Putamen (tissue), 1 donor: ENCODE measurements at places on chromosomes 4 and X.

DNA sequence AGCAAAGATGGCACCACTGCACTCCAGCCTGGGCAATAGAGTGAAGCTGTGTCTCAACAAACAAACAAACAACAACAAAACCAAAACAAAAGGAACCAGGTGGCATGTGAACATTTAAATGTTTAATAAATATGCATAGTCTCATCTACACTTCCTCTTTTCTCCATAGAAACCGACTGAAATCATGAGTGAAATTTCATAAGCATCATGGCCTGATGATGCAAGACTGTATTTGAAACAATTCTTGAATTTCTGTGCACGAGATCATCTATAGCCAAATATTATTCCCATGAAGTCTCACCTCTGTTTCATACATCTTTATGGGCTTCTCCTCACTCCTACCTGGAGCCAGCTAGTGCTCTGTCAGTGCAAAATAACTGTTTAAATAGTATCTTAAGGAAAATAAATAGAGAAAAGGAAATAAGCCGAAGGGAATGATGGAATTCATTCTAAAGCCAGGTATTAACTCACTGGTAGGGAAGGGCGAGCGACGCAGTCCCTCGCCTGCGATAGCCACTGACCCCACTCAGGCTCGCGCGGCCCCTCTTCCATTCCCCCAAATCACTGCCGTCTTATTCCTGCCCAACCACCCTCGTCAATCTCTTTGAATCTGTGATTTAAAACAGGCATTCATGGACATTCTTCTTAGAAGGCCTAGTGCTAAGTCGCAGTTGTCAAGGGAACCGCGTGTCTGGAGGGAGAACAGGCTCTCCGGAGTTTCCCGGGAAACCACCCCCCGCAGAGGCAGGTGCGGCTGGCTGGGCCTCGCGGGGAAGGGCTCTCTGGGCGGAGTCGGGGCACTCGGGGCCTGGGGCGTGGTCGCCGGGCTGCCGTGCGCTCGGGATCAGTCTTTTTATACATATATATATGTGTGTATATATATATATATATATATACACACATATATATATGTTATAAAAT, 52.4 kb upstream of the TRIM2 start:
- DNase-seq = no peak

- DNase-seq = no peak
Measured at GRCh38 chr4:113548303-113548702, 213.2 kb downstream of the CAMK2D start.

DNA sequence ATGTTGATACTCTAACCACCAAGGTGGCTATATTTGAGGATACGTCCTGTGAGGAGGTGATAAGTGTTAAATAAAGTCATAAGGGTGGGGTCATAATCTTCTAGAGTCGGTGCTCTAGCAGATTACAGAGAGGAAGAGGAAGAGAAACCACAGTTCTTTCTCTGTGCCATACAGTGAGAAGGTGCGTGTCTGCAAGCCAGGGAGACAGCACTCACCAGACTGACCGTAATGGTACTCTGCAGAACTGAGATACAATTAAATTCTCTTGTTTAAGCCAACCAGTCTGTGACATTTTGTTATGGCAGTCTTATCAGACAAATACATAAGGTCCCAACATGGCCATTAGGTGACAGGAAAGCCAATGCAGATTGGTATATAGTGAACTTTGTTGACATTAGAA, 480.9 kb upstream of the IGFBP7 start:
- DNase-seq = no peak

DNA sequence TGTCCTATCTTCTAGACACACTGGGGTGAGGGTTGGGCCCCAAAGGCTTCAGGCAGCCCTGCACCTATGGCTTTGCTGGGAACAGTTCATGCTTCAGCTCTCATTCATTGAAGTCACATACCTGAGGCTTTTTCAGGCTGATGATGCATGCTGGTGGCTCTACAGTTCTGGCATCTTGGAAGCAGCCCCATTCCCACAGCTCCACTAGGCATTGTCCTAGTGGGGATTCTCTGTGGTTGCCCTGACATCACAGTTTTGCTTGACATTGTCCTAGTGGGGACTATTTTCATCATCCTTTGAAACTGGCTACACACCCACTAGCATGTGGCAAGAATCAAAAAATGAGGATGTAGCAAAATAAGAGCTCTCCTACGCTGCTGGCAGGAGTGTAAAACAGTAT, 37.7 kb upstream of the C4orf17 start:
- DNase-seq = no peak

- DNase-seq = no peak
Measured at GRCh38 chrX:48834383-48834709, 1.1 kb downstream of the PCSK1N start.

DNA sequence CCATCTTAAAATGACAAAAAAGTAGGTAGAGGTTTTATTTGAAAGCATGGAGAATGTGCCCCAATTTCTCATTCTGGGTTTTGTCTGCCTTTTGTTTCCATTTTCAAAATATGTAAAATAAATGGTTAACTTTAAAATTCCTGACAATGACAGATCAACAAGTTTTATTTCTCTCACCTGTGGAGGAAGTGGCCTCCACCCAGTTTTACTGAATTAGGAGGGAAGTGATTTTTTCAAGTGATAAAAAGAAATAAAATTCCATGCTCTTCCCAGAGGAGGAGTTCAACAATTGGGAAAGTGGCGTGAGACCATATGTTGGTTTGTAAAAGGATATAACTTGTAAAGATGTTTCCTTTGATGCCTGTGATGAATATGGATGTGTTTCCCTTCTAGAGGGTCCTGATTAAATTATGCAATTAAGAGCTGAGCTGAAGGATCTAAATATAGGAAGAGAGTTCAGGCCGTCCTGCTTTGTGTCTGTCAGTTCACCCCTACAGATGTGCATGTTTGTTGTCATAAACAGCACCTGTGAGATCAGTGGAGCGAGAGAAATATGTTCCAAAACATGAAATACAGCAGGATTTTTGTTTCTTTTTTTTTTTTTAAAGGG, 19.5 kb downstream of the SMAD1 start:
- no peak for DNase-seq

DNA sequence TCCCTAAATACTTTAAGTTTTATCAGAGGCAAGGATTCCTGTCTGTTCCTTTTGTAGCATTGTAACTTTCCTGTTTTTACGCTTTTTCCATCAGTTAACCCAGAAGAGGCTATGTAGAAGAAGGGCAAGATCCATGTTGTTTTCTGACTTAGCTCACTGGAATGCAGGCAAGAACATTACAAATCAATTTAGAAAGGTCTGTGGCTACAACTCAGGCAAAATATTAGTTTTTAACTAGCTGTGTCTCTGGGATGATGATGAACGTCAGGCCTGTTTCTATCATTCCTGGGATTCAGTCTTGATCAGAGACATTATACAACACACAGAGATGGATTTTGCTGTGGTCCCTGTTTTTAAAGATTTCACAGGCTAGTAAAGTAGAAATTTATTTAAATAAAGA, 813.0 kb upstream of the POU3F4 start:
- no peak for DNase-seq

DNA sequence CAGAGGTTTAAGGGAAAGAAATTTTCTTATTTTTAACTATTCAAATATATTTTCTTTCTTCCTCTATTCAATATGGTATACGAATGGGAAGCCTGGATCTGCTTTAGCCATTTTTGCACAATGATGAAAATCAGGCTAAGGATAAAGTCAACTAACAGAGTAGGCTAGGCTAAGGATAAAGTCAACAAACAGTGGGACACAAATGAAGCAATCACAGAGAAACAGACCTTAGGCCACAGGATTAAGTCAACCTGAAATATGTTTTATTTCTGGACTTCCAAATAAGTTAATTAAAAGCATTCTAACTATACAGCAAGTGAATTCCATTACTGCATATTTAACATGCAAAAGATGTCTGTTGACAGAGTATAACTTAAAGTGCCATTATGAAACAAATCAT, 17.0 kb downstream of the DYNLT3 start:
- DNase-seq = no peak

DNA sequence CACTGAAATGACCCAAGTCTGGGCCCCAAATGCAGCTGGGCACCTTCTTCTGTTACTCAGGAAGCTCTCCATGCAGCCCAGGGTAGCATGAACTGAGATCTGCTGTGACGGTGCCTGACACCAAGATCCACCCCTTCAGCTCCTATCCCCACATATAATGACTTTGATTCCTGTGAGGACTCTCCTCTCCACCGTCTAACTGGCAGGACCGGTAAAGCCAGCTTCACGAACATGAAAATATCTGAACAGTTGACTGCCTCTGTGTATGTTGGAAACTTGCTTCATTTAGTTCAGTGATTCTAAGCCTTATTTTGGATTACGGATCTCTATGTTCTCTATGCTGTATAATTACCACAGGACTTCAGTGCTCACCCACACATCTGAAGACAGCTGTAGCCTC, 115.5 kb upstream of the TMEM150C start:
- DNase-seq = no peak

- no peak for DNase-seq
Measured at GRCh38 chr4:110869862-110870572, 247.1 kb upstream of the PITX2 start.

DNA sequence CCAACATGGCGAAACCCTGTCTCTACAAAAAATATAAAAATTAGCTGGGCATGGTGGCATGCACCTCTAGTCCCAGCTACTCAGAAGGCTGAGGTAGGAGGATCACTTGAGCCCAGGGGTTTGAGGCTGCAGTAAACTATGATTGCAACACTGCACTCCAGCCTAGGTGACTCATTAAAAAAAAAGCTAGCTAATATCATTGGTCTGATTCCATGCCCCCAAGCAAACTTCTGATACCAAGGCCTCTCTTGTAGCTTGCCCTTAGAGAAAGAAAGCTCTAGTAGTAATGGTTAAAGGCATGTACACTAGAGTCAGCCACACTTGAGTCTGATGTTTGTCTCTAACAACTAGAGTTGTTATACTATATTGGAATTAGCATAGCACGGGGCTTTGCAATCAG, 32.6 kb upstream of the PHF8 start:
- no peak for DNase-seq

DNA sequence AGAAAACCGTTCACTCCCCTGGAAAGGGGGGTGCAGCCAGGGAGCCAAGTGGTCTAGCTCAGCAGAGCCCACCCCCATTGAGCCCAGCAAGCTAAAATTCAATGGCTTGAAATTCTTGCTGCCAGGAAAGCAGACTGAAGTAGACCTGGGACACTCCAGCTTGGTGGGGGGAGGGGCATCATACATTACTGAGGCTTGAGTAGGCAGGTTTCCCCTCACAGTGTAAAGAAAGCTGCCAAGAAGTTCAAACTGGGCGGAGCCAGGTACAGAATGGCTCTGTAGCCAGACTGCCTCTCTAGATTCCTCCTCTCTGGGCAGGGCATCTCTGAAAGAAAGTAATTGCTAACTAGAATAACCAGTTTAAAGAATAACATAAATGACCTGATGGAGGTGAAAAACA, 372.3 kb upstream of the F9 start:
- DNase-seq = no peak

- no peak for DNase-seq
Measured at GRCh38 chrX:4239650-4240540, 526.4 kb upstream of the PRKX start.

DNA sequence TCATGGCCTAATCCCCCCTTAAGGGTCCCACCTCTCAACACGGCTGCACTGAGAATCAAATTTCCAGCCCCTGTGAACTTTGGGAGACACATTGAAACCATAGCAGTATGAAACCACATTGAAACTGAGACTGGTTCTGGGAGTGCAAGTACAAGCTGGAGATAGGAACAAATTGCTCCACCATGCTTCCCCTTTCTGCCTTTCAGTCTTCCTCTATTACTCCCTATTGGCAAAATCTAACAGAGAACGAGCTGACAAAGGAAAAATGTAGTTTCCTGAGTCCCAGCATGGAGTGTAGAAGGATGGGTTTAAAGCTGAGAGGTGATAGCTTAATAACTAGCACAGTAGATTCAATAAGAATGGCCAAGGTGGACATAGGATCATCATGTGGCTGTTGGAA, 161.7 kb upstream of the RPL34 start:
- no peak for DNase-seq

- DNase-seq = no peak
Measured at GRCh38 chr4:21655031-21655430, 293.5 kb downstream of the KCNIP4 start.

DNA sequence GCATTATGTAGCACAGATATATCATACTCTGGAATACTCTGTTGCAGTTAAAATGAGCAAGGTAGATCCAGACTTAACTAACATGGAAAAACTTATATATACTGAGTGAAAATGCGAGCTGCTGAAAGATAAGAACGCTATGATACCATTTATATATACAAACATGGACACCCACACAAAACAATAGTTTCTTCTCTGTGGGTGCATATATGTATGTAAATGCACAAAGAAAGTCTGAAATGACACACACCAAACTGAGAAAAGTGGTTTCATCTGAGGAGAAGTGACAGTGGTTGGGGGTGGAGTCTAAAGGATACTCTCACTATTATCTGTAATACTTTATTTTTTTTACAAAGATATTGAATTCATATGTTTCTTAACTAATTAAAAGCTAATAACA, 12.2 kb upstream of the FGF2 start:
- no peak for DNase-seq

DNA sequence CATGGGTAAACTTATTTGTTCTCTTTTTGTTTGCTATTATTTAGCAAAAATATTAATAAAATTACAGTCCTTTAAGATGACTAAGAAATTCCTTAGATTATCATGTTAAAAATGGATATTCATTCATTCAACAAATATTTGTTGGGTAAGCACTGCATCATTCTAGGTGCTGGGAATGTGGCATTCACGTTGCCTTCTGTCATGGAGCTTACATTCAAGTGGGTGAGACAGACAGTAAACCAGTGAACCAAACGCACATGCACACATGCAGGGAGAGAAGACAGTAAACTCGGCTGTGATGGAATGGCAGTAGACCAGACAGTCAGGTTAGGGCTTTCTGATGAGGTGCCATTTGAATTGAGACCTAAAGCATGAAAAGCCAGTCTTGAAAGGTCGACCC, 91.8 kb downstream of the STOX2 start:
- DNase-seq = no peak

DNA sequence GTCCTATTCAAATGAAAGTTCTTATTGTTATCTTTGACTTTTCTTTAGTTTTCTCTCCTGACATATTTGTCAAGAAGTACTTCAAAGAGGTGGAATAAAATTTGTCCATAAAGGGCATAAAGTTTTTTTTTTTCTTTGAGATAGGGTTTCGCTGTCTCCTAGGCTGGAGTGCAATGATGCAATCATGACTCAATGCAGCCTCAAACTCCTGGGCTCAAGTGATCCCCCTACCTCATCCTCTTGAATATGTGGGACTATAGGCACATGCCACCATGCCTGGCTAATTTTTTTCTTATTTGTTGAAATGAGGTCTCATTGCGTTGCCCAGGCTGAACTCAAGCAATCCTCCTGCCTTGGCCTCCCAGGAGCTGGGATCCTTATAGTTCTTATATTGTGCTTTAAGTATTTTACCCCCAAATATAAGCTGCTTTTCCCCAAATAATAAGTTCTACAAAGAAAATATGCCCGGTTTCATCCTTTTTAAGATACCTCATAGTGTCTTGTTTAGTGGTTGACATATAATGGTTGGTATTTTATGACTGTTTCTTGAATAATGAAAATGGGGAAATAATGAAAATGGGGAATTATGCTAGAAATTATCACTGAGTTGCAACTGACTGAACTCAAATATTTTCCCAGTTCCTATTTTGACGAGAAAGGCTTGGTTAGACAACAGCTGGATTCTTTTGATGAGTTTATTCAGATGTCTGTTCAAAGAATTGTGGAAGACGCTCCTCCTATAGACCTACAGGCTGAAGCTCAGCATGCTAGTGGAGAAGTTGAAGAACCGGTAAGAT, 11.6 kb downstream of the POLR2B start:
- no peak for DNase-seq
